ENCODE measurements at places on chromosomes 5 and 9.

- DNase-seq, result peak; percentile 60
These were observed 5.8 kb upstream of the PSMB7 start for GRCh38 chr9:124420991-124421543.

- no peak for DNase-seq
These were observed 18.2 kb upstream of the SPOUT1 start for GRCh38 chr9:128847803-128848202.

DNA sequence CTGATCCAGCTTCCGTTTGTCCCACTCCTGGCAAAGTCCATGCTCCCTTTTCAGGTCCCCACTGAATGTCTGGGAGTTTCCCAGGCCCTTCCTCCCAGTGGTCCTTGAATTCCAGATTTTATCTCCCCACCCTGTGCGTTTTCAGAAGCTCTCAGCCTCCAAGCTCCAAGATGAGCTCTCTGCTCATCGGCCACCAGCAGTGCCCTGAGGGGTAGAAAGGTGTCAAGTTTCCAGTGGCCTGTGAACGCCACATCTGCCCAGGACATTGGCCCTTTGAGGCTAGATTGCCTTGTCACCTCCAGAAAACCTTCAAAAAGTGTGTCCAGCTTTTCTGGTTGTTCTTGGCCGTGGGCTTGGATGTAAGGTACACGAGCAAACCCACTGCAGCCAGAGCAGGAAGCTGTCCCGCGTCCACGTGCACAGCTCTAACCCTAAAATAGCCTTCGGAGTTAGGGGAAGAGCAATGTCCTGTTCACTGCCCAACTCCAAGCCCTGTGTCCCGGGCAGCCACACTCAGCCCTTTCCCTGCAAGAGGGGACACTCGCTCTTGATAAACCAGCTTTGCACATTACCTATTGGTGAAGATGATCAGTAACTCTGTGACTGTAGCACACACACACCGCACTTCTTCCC lies 10.9 kb upstream of the LRRC14B start:
- no peak for DNase-seq

DNA sequence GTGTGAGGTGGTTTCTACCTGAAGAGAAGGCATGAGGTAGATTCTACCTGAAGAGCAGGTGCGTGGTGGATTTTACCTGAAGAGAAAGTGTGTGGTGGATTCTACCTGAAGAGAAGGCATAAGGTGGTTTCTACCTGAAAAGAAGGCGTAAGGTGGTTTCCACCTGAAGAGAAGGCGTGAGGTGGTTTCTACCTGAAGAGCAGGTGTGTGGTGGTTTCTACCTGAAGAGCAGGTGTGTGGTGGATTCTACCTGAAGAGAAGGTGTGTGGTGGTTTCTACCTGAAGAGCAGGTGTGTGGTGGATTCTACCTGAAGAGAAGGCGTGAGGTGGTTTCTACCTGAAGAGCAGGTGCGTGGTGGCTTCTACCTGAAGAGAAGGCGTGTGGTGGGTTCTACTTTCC lies 192.8 kb downstream of the MED10 start:
- no peak for DNase-seq

DNA sequence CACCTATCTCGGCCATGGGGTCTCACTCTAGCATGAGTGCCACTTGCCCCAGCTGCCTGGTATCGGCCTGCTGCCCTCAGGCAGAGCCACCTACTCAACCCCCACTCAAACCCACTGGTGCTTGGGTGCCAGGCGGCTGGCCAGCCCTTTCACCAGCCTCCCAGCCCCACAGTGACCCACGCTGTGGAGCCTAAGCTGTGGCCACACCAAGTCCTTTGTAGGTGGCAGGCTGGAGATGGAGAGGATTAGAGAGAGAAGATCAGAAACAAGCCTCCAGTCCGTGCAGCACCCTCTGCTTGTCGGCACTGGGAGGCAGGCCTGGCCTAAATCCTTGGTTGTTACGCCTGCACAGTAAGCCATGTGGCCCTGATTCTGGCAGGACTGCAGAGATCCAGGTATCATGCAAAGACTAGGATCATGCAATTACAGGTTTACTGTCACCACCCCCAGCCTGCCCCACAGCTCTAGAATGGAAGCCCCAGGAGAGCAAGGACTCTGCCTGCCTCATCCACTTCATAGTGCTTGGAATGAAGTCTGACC lies 171.7 kb downstream of the COL23A1 start:
- DNase-seq, result no peak

GRCh38 chr9:13263511-13263910 lies 16.0 kb downstream of the MPDZ start:
- no peak for DNase-seq

DNA sequence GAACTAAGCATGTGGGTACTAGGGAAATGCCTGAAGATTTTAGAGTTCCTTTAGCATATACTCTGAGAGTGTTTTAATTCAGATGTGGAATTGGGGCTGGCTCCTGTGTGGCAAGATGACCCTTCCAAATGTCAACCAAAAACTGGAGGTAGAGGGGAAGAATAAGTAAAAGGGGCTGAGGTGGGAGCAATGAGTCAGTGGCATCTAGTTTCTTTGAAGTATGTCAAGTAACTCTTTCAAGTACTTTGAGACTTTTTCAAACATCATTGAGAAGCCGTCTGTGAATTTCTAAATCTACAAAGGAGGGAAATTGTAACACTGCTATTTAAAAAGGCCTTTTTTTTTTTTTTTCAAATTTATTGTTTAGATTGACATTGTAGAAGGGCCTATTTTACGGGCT lies 184.4 kb downstream of the MAN2A1 start:
- DNase-seq, result no peak

DNA sequence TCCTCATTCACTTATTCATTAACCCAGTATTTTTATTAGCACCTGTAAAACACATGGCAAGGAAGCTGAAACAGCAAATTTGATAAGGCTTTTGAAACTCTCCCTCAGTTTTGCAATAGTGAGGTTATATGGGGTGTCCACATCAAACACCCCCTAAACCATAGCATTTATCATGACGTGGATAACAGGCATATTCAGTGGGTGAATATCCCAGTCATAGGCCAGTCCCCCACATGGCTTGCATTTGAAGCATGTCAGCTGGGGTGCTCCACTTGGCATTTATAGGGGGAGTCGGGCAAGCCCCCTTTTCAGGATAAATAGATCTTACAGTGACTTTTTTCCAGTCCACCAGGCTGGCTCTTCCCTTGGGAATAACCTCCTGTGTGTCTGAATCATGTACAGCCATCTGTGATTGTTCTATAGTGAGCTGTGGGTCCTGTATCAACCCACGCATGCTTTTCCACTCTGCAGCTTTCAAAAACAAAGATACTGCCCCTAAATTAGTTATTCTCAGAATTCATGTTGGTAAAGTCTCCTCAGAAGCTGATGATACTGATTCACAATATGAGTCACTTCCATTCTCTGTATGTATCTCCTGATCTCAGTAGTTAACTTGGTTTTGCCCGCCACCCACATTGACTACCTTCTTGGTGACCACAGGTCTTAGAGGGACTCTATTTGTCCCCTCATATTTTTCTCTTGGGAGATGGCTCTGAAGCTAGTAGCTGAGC lies 84.4 kb upstream of the SPIN1 start:
- no peak for DNase-seq

GRCh38 chr9:119877306-119877705 lies 508.1 kb upstream of the BRINP1 start:
- no peak for DNase-seq

- no peak for DNase-seq
These were observed 50.9 kb upstream of the DMRTA1 start for GRCh38 chr9:22395687-22396141.

GRCh38 chr5:113663879-113664541 lies 150.5 kb downstream of the YTHDC2 start:
- DNase-seq, result no peak

DNA sequence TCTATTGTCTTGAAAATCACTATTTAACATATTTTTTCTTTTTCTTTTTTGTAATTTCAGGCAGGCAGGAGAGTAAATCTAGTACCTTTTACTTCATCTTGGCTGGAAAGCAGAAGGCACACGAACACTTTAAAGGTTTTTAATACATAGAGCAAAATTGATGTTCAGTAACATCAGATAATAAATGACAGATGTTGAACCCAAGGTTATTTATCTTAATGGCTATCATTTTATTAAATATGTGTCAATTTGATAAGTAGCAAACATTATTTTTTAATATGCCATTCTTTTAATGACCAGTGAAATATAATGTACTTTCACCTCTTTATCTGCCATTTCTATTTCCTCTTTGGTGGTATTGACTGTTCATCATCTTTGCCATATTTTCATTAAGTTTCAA lies 381.2 kb downstream of the ARHGEF28 start:
- DNase-seq, result no peak

DNA sequence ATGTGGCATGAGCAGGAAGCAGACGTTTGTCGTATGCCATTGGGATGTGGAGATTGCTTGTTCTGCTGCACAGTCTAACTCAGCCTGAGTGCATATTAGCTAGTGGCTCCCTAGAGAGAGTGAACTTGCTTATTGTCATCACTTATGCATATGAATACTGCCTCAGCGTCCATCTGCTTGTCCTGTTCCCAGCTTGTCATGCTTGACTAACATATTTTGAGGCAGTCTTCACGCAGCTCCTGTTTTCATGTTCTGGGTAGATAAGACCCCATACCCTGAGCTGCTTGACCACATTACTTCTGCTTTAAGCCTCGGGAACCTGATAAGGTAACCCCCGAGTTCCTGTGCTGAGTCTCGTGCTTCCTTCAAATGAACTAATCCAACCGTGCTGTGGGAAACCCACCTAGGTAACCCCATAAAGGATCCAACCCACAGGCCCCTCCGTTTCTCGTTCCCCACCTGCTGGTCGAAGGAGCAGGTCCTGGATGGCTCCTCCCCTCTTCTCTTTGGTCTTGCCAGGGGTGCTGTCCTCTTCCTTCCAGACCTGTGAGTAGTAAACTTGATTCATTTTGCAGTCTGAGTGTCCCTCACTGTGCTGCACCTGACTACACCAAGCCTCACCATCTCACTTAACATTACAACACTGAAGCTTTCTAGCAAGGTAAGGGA lies 25.0 kb downstream of the ANKRD33B start:
- peak; percentile 63 for DNase-seq

DNA sequence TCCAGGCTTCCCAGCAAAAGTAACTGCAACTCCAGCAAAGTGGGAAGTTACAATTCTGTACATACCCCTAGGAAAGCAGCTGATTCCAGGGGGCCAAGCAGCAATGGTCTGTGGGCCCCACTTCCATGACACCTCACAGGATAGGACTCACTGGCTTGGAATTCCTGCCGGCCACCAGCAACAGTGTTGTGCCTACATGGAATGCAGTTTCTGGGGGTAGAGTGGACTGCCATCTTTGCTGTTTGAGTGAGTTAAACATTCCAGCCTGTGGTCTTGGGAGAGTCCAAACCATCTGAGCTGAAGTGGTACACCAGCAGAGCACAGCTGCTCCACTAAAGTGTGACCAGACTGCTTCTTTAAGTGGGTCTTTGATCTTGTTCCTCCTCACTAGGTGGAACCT lies 13.4 kb upstream of the FBN2 start:
- DNase-seq, result no peak

DNA sequence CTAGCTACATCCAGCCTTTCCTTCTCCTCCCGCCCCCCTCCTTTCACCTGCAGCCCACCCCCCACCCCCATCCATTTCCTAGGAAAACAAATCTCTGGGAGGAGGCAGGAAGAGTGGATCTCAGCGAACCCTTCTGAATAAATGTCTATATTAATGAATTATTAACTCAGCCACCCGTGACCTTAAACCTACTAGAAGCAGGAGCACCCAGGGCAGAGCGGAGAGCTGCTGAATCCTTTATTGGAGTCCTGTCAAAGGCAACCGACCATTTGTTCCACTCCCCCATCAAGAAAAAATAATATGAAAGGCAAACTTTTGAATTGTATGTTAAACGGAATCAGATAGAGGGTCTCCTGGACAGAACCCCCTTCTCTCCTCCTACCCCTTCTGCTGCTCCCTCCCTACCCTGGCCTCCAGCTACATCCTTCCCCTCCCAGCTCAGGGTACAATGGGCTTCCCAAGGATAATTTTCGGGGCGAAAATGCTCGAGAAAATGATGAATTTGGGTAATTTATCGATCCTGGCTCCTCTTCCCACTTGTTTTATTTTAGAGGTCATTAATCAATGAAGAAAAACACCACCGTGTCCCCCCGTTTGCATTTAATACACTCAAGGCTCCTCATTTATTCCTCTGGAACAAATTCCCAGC lies 3.3 kb upstream of the PRDM6 start:
- DNase-seq, result no peak

- no peak for DNase-seq
These were observed 13.5 kb upstream of the BARX1 start for GRCh38 chr9:93968451-93969327.

- DNase-seq, result no peak
These were observed 38.6 kb upstream of the KCNMB1 start for GRCh38 chr5:170427672-170428236.

DNA sequence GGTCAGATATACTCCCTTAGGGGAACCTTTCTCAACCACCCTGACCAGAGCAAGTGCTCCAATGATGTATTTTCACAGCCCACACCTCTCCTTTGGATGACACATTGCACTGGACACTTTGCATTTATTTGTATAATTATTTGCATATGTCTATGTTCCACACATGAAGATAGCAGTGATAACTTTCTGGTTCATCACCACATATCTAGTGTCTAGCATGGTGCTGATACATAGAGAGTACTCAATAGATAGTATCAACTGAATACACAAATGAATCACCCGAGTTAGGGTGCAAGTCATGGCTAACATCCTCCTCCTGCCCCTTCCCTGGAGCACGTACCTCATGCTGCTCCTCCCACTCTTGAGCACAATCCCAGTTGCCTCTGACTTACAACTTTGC lies 617.6 kb downstream of the EBF1 start:
- DNase-seq, result peak; percentile 98

DNA sequence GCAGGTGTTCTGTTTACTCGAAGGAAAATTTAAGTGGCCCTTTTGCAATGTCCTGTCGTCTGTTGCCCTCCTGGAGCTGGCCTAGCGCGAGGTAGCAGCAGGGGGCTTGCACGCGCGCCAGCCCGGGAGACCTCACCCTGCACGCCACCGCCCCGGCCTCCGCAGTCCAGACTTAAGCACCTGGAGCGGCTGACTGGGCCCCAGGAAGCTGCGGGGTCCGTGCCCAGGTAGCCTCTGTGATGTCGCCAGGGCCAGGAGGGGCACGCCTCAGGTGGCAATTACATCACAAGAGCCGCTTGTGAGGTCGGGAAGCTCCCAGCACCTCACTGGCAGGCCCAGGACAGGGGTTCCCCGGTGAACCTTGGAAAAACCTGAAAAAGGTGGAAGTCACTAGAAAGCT lies at the start of gene SAXO1:
Gene SAXO1, minus strand, starts transcription at position 195 of the 400 bp plus-strand sequence. CDS start 301 bp downstream, outside the sequence.
- no peak for DNase-seq

- DNase-seq, result no peak
These were observed 100.0 kb downstream of the ZSWIM6 start for GRCh38 chr5:61431923-61432620.

DNA sequence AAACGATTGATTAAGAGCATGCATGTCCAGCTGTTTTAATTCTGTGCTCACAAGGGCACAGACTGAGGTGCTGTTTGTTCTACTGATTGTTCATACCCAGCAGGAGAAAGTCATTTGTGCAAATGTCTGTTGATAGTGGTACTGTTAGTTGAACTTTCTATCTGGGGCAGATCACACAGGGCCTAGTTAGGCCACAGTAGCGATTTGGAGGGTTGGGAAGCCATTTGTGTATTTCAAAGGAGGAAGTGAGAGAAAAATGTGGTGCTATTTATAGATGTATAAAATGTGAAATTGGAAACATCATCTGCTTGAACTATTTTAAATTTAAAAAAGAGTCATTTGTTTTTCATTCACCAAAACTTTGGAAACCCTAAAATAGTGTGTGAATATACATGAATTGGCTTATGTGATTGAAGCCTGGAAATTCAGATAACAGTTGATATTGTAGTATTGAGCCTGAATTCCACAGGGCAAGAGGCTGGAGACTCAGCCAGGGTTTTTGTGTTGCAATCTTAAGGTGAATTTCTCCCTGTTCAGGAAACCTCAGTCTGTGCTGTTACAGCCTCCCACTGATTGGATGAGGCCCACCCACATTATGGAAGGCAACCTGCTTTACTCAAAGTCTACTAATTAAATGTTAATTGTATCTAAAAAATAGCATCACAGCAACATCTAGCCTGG lies 162.0 kb upstream of the CDKN2B start:
- DNase-seq, result no peak

Measured in NCI-H526 treated with DMSO at 0.1 percent for 48 hours (cell line).